NCI-H187 (cell line): ENCODE measurements at places on chromosomes 2 and 18.
A peak's percentile ranks its signal among the peaks of the same experiment; 100 is the strongest.

DNA sequence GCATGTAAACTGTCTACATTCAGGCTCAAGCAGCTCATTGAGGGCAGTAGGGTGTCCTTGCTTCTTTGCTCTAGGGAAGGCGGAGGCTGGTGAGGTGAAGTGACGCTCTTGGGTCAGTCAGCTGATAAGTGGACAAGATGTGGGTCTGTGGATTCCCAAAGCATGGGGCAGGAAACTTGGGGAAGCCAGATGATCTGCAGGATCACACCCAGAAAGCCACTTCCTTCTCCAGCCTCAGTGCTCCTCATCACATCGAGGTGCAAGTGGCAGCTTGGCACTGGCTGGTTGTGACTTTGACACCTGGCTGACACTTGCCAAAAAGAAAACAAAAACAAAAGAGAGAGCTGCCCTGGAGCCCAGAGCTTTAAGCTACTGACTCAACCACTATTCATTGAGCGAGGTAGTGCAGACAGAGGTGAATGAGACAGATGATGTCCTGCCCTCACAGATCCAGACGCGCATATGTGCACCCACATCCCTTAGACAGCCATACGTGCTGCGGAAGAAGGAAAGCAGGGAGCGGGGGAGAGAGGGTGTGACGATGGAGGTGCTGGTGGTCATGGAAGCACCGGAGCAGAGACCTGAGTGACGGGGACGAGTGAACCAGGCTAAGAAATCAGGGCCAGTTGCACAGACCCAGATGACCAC, 3.1 kb upstream of the CIB4 start:
- no peak for DNase-seq

DNA sequence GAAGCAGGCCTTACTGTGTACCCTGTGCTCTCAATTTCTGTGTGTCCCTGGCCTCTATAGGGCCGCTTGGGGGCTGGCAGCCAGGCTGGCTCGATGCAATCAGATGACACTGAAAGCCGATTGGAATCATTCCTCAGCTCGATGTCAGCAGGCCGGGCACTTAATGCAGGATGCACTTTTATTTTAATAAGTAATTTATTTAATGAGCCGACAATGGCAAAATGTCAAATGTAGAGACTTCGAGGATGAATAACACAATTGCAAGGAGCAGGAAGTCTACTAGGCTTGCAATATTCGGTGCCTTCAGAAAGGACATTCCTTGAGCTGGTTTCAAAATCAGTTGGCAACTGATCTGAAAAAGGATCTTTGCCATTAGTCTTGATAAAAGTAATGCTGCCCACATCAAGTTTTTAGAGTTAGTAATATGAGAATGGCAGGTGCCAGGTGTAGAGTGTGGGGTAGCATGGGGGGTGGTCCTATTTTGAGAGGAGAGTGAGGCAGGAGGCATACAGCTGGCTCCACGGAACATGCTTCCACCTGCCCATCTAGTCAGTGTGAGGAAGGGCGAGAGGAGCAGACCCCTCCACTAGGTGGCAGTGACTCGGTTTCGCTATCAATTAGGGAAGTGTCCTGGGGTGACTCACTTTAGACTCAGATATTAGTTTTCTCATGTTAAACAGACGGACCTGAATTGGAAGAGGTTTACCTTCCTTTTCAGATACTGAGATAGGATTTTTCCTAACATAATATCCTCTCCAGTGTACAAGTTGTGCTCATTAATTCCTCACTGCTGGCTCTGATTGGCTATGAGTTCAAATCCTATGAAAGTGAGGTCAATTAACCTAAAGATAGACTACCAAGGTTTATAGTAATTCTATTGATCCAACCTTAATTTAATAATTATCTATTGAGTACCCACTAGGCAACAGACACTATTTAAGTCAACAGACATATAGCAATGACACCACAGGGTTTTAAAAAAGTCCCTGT, 80.9 kb downstream of the NABP1 start:
- DNase-seq: no peak

DNA sequence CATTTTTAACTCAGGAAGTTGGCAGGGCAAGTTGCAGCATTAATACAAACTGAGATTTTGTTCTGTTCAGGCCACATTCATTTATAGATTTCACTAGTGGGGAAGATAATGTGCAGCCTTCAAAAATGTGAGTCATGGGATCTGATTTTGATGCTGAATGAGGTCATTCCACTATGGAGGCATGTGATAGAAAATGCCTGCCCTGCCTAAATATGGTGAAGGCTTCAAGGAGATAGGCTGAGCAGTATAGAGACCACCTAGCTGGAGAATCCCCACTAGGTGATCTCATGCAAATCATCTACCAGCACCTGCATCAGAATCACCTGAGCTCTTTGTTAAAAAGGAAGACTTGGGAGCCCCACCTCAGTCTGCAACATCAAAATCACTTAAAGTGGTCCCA, 43.7 kb downstream of the PAX3 start:
- no peak for DNase-seq

GRCh38 chr2:171595896-171596295, 73.6 kb downstream of the CYBRD1 start:
- DNase-seq: no peak

GRCh38 chr2:85420536-85421259, 2.2 kb downstream of the SH2D6 start:
- peak; percentile 62 for DNase-seq

- DNase-seq: no peak
These were observed 34.7 kb downstream of the RFX8 start for GRCh38 chr2:101440127-101440738.

GRCh38 chr2:232882505-232883115, 12.5 kb downstream of the SNORC start:
- no peak for DNase-seq

DNA sequence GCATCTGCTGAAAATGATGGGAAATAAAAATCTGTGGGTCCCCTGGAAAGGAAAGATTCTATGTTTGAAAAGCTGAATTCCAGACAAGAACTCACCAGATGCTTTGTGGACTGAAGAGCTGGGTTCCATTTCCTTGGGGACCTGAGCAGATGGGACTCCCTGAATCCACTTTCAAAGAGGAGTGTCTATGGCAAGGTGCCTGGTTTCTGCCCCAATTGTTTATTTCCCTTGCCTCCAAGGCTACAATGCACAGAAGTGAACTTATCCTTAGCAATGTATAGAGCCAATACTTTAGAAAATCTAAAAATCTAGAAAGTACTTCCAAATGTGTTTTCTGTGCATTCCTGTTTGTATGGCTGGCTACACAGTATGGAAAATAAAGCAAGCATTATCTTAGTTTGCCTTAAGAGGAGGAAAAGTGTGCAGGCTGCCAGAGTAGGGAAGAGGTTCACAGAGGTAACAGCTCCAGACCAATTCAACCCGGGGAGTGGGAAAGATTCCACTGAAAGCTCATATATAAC, 420.5 kb downstream of the NRXN1 start:
- no peak for DNase-seq

GRCh38 chr18:35121531-35121930, 80.3 kb downstream of the MAPRE2 start:
- DNase-seq: no peak

DNA sequence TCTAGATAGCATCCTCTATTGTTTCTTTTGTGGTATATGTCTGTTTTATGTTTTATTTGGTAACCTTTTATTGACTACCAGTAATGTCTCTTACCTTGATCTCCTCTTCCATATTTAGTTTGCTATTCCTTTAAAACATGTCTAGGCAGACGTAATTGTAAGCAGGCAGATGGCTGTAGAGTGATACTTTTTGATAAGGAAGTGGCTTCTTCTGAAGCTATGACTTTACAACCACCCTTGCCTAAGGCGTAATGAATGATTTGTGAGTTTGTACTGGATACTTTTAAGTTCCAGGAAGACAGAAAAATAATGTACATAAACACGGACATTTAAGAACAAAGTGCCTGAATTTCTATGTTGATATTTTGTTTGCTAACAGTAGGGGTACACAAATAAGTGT, 85.6 kb downstream of the ZNF804A start:
- DNase-seq: no peak

GRCh38 chr18:54109131-54109683, 115.3 kb downstream of the MBD2 start:
- DNase-seq: no peak

GRCh38 chr2:147499785-147500184, 345.0 kb upstream of the ACVR2A start:
- DNase-seq: no peak

DNA sequence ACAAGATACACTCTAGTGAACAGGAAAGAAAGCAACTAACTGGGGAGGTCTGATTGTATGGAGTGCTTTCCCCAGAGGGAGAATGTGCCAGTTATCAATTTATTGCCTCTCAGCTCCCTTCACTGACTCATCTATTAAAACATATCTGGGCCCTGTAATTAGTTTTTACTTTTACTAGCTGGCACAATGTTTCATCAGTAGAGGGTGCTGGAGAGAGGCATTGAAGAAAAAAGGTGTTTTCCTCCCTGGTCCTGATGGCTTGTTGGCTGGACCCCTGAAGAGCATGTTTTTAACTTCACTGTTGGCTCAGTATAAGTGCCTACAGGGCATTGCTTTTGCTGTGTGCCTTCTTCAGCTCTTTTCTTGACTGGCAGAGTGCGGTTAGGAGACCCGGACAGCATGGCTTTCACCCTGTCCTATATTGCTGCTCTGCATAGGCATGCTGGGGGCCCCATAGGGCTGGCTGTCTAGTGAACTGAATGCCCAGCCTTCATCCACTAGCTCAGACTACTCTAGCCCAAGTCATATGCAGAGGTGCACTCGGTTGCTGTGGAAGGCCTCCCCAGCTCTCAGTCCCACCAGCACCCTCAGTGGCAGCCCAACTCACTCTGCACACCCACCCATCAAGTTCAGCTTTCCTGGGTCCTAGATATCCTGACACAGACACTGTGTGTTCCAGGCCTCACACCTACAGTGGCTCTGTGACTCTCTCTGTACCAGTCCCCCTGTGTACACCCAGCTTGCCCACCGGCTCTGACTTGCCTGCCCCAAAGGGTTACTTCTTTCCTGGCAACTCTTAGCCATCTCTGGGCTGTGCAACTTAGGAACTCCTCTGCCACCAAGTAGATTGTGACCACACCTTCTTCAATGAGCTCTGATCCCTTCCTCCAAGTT, 62.3 kb upstream of the ACYP2 start:
- DNase-seq: no peak

- DNase-seq: no peak
These were observed at the start of gene YES1 for GRCh38 chr18:811892-812375. Gene YES1 (minus strand): TSS chr18:812242. CDS start chr18:756827, 55,415 bp downstream.

- no peak for DNase-seq
These were observed 43.9 kb downstream of the ATIC start for GRCh38 chr2:215355801-215356200.

DNA sequence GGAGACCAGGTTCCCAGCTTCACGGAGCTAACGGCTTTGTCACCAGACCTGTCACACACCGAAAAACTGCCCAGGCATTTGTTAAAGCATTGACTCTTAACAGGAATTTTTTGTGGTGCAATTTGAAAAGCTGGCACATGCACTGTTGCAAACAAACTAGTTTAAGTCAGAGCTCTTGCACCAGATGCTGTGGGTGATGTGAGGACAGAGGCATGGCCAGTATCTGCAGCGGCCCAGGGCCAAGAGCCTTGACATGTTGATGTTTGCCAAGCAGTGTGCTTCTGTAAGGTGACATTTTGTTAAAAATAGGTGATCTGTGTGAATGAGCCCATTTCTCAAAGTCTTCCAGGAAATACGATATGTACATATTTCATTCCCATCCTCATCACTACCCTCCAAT, 142.5 kb downstream of the MTCL1 start:
- DNase-seq: no peak

DNA sequence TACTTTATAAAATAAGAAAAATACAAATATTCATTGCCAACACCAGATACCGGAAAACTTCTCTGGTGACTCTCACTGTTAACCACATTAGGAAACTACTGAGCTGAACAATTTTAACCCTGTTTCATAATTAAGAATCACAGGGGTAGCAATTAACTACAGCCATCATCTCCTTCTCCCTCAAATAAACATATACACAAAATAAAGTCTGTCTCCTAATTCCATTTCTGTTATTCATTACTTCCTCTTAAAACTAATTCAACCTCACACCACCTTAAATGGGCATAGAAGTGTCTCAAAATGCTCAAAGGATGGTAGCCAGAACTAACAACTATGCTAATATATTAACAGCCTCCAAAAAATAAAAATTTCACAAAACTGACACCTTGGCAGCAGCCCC, 60.7 kb downstream of the ACVR1 start:
- DNase-seq: no peak

DNA sequence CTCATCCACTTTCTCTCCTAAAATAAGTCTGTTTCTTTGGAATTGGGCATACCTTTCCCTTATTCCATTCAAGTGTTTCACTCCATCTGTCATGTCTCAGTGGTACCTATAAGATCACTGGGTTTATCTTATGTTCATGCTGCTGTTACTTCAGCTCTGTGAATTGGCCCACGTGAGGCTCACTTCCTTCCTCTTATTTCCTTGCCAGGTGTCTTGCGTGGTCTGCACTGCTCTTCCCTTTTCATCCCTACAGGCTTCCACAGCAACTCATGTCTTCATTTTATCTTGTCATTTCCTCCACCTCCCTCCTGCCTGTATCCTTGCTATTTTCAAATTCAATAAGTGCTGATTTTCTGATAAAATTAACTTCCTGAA, 159.1 kb upstream of the ALPP start:
- DNase-seq: no peak

- DNase-seq: no peak
These were observed 101.5 kb downstream of the NCOA1 start for GRCh38 chr2:24592441-24593100.

DNA sequence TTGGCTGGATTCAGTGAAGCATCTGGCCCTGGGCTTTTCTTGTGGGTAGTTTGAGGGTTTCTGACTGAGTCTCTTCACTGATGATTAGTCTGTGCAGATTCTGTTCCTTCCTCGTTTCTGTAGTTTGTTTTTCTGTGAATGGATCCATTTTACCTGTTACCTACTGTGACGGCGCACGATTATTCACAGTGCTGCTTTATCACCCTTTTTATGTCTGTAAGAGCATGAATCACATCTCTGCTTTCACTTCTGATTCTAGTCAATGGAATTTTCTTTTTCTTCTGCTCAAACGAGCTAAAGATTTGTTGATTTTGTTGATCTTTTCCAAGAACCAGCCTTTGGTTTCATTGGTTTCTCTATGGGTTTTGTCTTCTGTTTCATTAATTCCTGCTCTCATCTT, 60.8 kb downstream of the SLC66A2 start:
- no peak for DNase-seq

DNA sequence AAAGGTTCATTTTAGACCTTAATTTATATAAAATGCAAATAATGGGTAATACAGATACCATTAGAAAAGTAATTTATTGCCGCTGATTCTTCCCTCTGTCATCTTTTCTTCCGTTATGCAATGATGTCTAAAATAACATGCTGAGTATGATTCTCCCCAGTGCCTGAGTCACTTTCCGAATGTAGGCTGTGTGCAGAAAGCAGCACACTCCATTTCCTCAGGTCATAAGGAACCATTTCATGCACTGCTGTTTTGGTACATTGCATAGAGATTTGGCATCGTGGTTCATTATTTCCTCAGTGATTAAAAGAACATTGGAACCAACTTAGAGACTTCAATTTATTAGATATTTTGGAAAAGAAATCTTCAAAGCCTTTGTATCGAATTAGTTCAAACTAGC, 173.5 kb downstream of the CDH2 start:
- no peak for DNase-seq
